DMS53 (cell line): ENCODE measurements at places on chromosomes 5 and 9.

DNA sequence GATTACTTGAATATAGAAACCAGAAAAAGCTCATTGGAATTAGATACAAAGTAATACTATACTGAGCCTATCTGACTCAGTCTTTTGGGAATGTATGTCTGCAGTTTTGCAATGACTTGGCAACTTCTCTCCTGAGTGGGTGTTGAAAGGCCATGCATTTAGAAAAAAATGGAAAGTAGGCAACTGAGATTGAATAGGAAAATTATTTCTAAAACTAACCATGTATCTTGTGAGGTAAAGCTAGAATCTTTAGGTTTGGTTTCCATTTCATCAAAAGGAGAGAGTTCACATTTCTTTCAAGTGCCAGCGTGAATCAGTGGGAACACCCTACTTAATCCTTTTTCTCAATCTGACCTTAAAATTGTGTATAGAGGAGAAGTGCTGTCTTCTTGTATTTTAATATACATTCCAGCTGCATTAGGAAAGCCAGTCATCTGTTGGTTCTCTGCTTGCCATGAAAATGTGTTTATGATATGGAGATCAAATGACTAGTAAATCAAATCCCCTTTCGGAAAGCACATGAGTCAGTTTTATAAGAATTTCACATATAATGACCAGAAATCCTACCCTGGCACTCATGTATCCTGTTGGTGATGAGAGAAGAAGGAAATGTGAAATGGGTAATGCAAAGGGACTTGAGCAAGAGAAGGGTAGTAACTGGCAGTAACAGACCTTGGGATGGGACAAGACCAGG, 30.4 kb downstream of the NFX1 start:
- DNase-seq = no peak

DNA sequence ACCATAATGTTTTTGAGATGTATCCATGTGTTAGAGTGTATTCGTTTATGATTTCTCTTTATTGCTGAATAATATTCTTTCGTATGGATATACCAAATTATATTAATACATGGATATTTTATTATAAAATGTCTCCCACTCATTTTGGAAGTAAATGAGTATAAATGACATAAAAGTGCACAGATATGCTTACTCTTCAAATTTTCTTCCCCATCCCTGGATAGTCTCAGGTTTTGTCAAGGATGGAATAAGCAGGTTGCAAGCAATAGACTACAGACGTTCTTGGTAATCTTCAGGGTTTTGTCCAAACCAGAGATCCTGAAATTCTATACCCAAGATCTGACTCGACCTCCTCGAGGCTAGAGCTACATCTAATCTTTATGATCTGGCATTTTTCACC, 50.7 kb downstream of the NIPAL4 start:
- no peak for DNase-seq

GRCh38 chr5:59174248-59174844, 591.5 kb downstream of the RAB3C start:
- peak; percentile 78 for DNase-seq

GRCh38 chr9:98256756-98257155, 1.3 kb upstream of the TBC1D2 start:
- DNase-seq = peak; percentile 67

DNA sequence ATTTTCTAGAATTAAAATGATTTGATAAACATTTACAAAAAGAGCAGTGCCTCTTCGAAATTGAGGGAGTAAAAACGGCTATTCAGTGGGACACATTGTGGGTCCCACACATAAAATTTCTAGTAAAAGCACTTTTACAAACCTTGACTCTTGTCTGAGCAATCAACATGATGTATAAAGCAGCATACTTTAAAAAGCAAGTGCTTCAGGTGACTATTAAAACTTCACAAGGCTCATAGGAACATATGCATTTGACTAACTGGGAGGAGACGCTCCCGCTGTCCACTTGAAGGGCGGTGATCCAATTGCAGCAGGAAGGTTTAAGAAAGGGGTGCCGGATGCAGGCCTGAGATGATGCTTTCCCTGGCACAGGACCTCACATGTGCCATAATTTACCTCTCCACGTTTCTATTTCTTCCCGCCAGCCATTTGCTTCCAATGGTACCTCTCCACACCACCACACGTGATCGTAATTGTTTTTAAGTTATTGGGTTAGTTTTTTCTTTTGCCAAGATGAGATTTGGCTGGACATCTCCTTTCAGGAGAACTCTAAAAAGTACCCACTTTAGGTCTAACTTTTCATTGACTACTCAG, 1.8 kb downstream of the MCTP1 start:
- DNase-seq = peak; percentile 41

DNA sequence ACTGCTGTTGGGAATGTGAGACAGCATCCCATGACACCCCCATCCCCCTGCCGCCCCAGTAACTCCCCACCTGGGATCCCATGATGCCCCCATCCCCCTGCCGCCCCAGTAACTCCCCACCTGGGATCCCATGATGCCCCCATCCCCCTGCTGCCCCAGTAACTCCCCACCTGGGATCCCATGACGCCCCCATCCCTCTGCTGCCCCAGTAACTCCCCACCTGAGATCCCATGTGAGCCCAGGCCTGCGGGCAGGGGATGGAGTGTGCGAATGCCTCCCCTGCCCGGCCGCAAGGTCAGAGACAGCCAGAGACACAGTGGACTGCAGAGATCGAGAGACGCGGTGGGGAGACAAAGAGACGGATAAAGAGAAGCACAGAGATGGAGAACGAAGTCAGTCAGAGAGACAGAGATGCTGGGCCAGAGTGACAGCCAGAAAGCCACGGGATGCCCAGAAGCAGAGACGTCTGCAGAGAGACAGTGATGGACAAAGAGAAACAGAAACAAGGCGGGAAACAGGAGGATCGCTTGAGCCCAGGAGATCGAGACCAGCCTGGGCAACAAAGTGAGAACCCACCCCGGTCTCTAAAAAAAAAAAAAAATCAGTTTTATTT, 992 bp downstream of the SH2D3C start:
- no peak for DNase-seq

GRCh38 chr5:146426853-146427618, 20.1 kb upstream of the TCERG1 start:
- DNase-seq = peak; percentile 78

DNA sequence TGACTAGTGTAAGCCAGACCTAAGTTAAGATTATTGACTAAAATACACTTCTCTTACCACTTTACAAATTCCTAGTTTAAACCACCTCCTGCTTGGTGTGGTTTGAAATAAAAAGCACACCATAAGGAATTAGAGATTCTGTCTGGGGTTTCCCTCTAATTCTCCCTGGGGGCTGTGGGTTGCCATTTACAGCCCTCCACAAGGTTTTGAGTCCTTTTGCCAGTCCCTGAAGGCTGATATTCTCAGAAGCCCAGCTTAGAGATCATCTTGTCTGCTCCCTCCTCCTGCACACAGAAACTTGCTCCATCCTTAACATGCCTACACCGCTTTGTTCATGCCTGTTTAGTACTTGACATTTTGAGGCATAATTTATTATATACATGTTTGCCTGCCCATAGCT, 7.2 kb upstream of the LMNB1 start:
- no peak for DNase-seq

- DNase-seq = no peak
Observed at GRCh38 chr5:91144491-91145332, 238.4 kb downstream of the ARRDC3 start.

- DNase-seq = no peak
Observed at GRCh38 chr5:5978501-5979376, 399.6 kb downstream of the MED10 start.

- DNase-seq = peak; percentile 90
Observed at GRCh38 chr5:175867587-175868347, 3.6 kb upstream of the CPLX2 start.

DNA sequence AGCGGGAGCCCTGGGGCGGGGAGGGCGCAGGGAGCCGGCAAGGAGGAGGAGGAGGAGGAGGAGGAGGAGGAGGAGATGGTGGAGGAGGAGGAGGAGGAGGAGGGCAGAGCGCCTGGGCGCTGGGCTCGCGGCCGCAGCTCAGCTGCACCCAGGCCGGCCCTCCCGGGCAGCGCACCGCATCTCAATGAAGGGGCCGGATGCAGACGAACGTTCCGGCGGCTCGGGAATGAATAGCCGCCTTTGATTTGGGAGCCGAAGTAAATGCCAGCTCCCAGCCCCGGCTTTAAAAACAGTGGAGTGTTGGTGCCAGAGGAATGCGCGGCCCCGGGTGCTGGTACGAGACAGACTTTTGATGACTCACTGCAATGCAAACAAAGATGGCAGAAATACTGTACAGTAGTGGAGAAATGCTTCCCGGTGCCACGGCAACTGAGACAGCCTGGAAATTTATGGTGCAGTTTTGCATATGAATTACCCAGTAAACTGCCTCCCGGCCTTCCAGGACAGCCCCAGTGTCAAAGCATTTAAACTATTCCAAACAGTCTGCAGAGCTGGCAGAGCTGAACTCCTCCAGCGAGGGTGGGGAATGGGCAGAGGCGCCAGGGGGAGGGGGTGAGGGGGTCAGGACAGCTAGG, 43.1 kb downstream of the NACC2 start:
- peak; percentile 97 for DNase-seq

DNA sequence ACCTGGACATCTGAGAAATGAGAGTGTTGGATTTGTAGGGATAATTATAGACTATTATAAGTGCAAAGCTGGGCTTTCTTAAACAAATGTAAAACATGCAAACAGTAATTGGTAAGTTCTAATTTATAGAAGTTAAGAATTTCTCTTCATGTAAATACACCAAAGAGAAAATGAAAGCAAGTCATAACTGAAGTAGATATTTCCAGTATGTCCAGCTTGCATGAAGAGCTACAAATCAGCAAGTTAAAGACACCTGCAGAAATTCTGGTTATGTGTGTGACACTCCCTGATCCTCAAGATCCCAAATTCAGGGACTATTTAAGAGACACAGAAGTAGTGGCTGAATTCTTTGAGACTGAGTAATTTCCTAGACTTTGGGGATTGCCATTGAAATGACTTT, 308.9 kb downstream of the TLE4 start:
- no peak for DNase-seq

DNA sequence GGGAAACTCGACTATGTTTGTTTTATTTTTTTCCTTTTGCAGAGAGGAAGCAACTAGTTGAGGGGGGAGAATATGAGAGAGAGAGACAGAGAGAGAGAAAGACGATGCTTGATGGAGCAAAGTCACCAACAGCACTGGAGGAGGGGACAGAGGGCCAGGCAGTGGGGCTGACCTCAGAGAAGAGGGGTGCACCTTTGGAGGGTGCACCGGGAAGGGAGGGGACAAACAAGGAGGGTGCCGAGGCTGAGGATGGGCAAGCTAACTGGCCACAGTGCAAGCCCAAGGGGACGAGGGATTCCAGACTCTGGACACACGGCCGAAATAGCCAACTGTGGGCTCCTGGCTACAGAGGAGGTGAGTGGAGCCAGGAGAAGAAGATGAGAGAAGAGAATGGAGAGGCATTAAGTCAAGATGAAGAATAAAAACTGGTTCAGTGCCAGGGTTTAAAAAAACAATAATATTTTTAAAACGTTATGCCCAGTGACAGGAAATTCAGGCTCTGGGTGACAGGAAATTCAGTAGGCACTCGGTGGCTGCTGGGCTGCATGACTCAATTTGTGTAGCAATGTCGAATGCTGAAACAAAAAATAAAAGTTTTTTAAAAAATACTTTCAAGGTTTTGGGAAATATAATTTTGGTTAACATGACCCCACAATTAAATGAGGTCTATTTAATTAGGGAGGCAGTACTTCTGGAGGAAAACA, 13.3 kb upstream of the GLRX start:
- DNase-seq = no peak

GRCh38 chr5:81297531-81297930, 3.9 kb upstream of the ZCCHC9 start:
- DNase-seq = no peak

- DNase-seq = no peak
Observed at GRCh38 chr5:76733049-76733417, 17.1 kb downstream of the F2R start.

DNA sequence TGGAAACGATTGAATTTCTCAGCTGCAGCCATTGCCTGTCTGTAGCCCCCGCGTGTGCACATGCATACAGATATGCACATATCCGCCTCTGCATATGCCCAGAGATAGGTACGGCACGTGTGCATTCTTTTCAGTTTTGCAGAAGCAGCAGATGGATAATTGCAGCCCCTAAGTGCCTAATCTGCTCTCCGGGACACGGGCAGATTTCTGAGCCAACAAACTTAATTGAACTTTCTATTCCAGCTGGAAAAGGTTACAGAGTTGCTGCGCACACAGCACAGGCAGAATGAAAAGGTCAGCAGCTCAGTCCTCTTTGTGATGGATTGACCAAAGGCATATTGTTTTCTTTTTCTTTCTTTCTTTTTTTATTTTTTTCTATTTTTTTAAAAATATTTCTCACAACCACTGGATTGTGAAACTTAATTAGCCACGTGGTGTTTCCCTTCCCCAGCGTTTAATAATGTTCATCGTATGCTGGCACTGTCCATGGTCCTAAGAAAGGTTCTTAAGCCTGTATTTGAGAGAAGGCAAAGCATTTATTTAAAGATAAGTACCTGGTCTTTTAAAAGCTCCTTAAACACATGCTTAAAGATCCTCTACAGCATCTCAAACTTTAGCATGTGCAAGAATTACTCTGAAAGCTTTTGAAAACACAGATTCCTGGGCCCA, 270.2 kb upstream of the BRINP1 start:
- DNase-seq = peak; percentile 8

DNA sequence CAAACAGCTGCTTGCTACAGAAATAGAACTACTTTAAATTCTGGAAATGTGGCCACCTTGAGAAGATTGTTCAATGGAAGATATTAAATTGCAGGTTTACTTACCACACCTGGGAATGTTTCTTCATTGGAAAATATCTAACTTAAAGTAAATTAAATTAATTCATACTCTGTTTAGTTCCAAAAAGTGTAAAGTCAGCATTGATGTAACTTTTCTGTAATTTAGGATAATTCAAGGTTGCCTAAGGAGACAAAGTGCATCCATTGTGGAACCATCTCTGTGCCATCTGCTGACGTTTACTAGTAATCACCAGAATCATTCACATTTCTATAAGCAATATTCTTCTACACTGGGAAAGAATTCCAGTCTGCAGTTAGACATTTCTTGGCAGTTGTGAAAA, 53.0 kb downstream of the FAM170A start:
- no peak for DNase-seq
